ENCODE measurements at places on chromosomes 5 and 9.

DNA sequence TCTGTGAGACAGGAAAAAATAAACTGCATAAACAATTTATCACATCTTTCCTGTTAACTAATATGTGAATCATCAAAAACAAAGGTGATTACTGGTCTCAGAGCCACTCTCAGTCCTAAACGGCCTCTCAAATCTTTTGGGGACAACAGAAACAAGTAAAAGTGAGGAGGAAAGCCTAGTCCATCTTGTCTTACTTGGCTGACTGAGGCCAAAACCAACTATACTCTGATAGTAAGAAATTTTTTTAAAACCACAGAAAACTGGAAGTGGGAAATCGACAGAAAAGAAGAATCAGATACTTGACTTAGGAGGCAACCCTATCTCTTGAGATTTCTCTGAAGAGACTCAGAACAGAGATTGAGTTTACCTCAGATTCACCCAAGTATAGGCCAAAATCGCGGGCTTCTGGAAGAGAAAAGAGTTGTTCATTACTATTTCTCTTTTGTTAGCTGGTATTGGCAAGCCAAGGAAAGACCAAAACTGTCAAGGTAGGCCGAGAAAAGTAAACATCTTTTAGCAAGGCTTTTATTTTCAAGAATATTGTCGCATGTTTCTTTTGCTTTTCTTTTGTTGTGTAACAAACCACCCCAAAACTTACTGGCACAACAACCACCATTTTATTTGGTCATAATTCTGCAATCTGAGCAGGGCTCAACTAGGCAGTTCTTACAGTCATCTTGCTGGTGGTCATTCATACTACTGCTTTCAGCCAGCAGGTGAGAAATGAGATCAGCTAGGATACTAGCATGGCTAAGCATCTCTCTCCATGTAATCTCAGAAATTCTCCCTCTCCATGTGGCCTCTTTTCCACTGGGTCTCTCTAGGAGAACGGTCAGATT is 46.1 kb downstream of the RFX3 start:
- DNase-seq, result no peak

DNA sequence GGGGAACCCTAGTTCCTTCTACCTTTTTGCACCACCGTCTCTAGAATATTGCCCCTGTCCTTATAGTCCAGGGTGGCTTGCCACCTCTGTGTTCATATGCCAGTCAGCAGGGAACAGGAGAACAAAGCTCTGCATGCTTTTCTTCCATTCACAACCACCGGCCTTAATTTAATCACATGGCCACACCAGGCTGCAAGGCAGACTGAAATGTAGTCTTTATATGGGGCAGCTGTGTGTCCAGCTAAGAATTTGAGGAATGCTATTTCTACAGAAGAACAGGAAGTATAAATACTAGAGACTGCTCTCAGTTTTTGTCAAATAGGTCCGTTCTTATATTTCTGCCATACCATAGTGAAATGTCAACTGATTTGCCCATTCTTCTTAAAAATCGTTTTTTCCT is 5.8 kb downstream of the C5orf22 start:
- DNase-seq, result no peak

GRCh38 chr5:125376059-125376641 is 629.7 kb upstream of the ZNF608 start:
- DNase-seq, result no peak

- no peak for DNase-seq
Observed at GRCh38 chr9:126331964-126332748, 5.5 kb downstream of the MVB12B start.

DNA sequence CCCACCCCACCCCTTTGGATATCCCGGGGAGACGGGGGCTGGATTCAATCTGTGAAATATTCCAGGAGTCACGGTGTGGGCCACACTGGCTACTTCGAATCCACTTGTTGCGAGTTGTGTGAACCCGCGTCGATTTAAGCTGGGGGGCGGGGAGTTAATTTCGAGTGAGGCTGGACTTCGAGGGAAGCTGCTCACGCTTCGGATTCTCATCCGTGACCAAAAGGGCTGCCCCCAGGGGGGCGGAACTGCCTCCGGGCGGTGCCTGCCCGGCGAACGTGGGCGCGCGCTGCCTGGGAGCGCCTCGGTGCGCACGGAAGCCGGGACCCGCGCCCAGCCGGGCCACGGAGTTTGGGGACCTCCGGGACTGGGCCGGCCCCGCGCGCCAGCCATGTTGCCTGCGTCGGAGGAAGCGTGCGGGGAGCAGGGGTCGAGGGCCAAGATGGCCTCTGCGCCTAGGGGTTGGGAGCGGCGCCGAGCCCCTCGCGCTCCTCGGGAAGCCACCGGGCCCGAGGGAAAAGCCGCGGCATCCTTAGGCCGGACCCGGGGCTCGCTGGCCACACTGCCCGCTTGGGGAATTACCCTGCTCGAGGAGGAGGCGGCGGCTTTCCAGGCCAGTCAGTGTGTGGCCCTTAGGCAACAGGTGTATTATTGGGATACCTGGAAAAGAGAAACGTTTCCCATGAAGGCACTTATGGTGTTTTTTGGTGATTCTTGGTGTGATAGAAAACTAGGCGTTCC is 975 bp downstream of the OCLN start:
- no peak for DNase-seq

- no peak for DNase-seq
Observed at GRCh38 chr9:36441966-36442365, 41.9 kb upstream of the RNF38 start.

DNA sequence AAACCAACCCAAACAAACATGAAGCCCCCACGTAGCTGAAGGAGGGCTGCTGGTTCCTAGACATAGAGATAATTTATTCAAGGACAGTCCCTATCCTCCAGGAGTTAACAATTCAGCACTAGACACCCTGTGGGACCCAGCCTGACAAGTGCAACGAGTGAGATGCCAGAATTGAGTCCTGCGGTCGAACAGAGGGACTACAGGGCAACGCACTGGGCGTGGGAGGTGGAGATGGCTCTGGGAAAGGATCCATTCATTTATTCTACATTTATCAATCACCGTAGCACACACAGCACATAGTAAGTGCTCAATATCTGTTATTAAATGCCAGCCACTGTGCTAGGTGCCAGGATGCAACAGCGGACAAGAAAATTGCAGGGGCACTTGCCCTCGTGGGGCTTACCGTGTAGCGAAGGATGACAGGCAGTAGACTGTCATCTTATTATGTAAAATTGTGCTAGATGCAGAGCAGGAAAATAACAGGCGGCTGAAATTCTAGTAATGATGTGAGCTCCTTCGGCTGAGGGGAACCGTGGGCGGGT is 855 bp upstream of the ARHGAP26 start:
- no peak for DNase-seq

- no peak for DNase-seq
Observed at GRCh38 chr9:68585034-68585761, 44.5 kb upstream of the TMEM252 start.

GRCh38 chr9:87665505-87665904 is 60.4 kb upstream of the CTSL start:
- no peak for DNase-seq

DNA sequence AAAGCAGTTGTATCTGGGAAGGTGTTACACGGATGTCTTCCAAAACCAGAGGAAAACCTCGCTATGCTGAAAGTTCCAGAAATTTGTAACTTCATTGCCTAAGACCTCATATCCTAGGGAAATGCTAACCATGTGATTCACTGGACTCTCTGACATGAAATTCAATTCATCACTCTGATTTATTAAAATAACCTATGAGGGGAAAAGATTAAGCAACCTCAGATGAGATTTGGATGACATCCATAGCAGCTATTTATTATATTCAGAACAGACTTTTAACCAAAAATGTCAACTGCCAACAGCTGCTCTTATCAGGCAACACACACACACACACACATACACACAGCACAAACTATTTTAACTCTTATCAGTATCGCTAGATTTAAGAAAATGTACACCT is 1006.4 kb upstream of the CTNND2 start:
- DNase-seq, result no peak

GRCh38 chr5:87081511-87082372 is 185.9 kb upstream of the RASA1 start:
- DNase-seq, result peak; percentile 3

DNA sequence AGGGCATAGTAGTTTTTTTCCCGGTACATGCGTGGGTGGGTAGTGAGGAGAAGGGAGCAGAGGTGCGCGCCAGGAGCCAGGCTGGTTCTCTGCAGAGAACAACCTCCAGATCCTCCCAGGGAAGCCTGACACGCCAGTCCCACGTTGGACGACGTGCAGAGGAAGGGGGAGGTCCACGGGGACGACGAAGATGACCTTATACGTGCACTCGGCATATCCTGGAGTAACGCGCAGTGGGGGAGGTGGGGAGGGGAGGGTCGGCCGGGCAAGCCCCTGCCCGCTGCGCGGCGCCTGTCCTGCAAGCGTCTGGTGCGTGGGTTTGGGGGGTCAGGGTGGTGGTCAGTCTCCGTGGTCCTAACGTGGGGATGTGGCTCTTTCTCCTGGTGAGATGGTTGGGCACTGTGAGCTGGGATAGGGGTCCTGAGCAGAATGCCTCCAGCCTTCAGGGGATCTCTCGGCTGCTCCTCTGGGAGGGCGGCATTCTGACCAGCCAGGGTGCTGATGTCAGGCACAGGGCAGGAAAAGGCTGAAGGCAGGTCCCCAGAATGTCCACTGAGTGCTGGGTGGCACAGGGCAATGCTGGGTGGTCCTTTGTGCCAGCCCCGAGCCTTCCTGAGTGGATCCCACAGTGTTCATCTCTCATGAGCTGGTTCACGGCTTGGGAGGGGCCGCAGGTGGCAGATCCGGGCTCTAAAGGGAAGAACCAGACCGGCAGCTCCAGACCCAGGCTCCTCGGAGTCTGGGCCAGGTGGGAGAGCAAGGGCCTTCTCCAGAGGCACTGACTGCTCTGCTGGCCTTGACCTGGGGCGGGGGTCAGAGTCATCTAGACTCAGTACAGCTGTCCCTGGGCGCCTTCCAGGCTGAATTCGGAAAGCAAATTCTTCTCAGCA is 10.5 kb upstream of the SCGB3A1 start:
- no peak for DNase-seq

DNA sequence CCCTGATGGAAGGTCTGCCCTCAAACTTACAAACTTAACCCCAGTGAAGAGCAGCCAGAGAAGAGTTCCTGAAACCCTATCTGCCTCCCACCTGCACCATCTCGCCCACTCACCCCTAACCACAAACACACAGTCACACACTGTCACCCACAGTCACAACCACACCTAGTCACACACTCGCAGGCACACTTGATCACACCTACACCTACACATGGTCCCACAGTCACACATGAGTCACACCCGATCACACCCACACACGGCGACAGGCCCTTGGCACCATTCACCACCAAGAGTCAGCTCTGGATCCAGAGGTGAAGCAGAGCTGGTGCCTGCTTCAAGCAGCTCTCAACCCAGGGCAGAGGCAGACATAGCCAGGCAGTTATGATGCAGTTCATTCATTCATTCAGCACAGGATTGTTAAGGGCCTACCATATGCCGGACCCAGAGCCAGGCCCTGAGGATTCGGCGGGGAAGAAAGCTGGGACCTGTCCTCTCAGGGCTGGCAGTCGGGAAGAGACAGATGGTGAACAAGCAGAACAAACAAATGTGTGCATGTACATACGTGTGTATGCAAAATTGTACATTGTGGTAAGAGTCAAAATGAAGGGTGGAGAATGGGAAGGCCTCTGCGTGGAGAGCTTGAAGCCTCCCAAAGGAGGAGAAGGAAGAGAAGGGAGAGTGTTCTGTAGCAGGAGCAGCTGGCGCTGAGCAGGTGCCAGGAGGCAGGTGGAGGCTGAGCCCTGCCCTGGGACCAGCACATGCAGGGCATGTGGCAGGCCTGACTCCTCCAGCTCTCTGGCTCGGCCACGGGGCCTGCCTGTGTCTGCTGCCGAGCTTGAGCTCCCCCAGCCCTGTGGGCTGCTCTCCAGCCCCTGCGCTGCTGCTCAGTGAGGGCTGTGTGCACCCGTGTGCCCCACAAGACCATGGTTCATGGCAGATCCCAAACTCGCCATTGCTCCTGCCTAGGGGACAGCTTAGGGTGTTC is 6.4 kb downstream of the TSPAN17 start:
- no peak for DNase-seq

GRCh38 chr5:163758283-163758711 is 252.9 kb downstream of the MAT2B start:
- no peak for DNase-seq

GRCh38 chr5:91313757-91314673 is 69.1 kb downstream of the ARRDC3 start:
- DNase-seq, result peak; percentile 70

DNA sequence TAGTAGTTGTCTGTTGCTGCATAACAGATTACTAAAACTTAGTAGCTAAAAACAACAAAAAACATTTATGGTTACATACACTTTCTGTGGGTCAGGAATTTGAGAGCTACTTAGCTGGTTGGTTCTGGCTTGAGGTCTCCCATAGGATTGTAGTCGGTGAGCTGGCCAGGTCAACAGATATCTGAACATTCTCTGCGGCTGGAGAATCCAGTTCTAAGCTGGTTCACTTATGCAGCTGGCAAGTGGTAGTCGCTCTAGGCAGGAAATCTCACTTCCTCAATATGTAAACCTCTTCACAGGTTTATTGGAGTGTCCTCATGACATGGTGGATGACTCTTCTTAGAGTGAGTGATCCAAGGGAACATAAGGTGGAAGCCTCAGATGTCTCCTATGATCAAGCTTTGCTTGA is 65.7 kb upstream of the TNFAIP8 start:
- DNase-seq, result no peak

- DNase-seq, result no peak
Observed at GRCh38 chr9:2727374-2727773, 10.1 kb downstream of the KCNV2 start.

DNA sequence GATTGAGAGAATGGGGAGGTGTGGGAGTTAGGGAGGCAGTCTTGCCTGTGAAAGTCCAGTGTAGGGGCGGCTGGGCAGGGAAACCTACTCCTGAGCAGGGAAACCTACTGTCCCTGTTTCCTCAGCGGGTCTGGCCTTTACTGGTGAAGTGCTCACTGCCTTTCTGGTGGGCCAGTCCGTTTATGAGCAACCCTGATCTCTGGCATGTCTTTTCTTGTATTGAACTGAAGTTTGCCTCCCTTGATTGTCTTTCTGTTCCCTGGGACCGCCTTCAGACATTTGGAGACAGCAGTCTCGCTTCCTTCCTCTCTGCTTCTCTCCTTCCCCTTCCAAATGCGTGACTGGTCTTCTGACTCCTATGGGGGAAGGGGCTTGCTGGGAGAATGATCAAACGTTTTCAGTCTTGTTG is 2.9 kb downstream of the SNX18 start:
- no peak for DNase-seq

DNA sequence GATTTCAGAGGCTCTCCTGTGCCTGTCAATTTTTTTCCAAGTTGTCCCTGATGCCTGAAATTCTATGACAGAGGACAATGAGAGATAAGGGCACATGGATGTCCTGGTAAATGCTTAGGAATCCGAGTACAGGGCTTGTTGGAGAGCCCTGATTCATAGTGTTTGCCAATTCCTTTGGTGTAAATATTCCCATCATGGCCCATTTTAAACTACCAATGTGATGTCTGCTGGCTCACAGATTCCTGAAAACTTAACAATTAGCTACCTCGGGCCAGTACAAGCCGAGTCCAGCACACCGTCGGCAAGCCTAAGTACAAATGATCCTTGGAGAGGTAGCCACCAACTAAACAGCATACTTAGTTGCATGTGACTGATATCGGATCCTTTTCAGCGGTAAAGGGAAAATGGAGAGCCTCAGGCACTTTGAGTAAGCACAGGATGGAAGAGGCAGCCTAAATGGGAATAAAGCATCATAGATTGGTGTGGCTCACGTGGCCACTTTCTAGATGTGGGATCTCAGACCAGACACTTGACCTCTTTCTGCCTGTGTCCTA is 3.6 kb downstream of the ITK start:
- DNase-seq, result no peak
